Esophagus squamous epithelium (tissue), 5 donors: ENCODE measurements at places on chromosomes 2 and 18. TPM values are rescaled to one million over a fixed set of nuclear protein-coding genes. Genes with fewer than 3 reads are reported as not detected.

DNA sequence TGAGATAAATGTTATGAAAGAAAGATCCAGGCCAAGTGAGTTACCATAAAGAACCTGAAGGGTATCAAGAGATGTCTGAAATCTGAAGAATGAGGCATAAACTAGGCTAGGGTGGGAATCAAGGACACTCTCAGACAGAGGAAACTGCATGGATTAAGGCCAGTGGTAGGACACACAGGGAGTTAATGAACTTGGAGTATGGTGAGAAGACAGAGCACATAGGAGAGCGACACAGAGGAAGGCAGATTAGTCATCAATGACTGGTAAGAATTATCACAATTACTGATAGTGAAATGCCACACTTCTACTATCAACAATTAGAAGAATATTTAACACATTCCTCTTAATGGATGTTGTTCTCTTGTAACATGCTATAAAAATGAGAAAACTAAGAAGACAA is 76.9 kb downstream of the TTC21B start:
- H3K27me3 ChIP-seq, result no peaks in the 10 kb centered on the region
- H3K4me1 ChIP-seq, result no peaks in the 10 kb centered on the region
- no peak overlapping the region for H3K27ac ChIP-seq
- DNase-seq, result no peak

GRCh38 chr2:186724736-186725135 is 30.9 kb downstream of the FAM171B start:
- H3K27me3 ChIP-seq, result no peaks in the 10 kb centered on the region
- H3K36me3 ChIP-seq, result no peaks in the 10 kb centered on the region
- H3K4me3 ChIP-seq, result no peak overlapping the region
- no peaks in the 10 kb centered on the region for H3K4me1 ChIP-seq

- no peaks in the 10 kb centered on the region for H3K27me3 ChIP-seq
- DNase-seq, result no peak
- H3K36me3 ChIP-seq, result no peaks in the 10 kb centered on the region
- H3K27ac ChIP-seq, result no peak overlapping the region
- no peak overlapping the region for H3K4me3 ChIP-seq
Observed at GRCh38 chr18:10182009-10182624, 268.3 kb downstream of the VAPA start.

- no peak overlapping the region for H3K4me3 ChIP-seq
- H3K27me3 ChIP-seq, result no peaks in the 10 kb centered on the region
- H3K36me3 ChIP-seq, result no peaks in the 10 kb centered on the region
Observed at GRCh38 chr18:22277758-22278157, 108.4 kb downstream of the GATA6 start.

DNA sequence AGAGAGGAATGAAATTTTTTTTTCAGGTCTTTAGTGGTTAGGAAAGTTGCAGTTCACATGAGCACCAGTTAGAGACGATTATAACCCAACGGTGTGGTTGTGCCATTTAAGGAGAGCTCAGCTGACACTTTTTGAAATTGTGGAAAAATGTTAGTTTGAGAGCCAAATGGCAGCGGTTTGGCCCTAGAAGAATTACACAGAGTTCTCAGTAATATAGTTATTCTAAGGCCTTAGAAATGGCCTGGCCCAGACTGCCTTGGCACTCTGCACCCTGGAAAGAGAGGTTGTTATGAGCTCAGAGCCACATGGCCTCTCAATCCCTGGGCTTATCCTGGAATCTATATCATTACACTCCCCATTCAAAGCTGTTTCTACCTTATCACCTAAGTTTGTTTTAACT is 117.4 kb downstream of the RHBDD1 start:
- H3K4me3 ChIP-seq, result no peak overlapping the region
- H3K36me3 ChIP-seq, result no peaks in the 10 kb centered on the region
- H3K4me1 ChIP-seq, result no peaks in the 10 kb centered on the region

C2orf66 gene
- total RNA-seq, result not detected
